ENCODE measurements at places on chromosomes 5 and 9.

- DNase-seq: no peak
Observed at GRCh38 chr5:81778642-81779041, 27.7 kb upstream of the SSBP2 start.

GRCh38 chr9:80775530-80775929 is 913.8 kb downstream of the TLE1 start:
- no peak for DNase-seq

DNA sequence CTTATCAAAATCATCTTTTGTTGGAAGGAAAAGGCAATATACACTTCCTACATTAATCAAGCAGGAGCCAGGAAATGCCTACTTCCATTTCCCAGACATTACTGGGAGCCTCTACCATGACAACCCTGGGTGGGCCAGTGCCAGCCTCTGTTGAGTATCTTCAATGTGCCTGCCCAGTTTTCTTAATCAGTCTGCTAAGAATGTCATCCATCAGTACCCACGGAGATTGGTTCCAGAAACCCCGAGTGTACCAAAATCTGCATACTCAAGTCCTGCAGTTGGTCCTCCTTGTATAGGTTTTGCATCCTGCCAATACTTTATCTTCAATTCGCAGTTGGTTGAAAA is 82.4 kb downstream of the MARCHF3 start:
- no peak for DNase-seq

DNA sequence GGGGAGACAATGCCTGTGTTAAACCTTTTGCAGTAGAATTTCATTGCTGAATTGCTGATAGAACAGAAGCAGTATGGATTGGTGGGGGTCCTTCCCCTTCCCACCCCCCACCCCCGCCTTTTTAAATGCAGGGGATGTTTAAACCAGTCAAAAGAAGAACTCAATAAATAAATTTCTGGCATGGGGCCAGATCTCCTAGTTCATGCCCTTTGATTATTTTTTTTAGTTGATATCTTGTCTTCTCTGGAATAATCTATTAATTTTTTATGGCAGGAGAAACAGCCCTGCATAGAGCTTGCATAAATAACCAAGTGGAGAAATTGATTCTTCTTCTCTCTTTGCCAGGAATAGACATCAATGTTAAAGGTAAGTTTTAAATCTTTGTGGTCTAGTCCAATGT is 72.8 kb downstream of the SLF1 start:
- DNase-seq: no peak

DNA sequence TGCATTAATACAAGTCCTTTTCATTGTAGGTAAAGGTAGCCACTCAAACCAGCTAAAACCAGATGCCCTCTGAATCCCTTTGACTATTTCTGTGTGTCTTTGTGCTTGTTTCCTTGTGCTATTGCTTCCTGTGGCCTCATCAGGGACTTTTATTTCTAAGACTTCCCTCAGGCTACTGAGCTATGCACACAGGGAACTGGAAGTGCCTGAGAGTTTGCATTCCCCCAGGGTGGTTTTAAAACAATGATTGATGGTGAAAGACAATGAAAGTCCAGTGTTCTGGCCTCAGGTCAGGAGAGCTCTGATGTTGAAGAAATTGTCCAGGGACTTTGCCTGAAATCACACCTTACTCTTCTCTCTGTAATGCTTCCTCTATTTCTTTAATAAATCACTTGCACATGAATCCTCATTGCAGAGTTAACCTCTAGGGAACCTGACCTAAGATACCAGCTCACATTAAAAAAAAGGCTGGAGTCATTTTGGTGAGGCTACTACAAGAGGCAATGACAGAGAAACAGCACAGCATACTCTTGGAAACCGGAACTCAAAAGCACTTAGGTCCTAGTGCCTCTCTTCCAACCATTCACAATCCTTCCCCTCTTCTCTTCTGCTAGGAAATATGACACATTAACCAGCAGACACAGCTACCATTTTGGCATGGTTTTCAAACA is 158.1 kb upstream of the NREP start:
- no peak for DNase-seq
